ENCODE measurements at places on chromosomes 5 and 9.

DNA sequence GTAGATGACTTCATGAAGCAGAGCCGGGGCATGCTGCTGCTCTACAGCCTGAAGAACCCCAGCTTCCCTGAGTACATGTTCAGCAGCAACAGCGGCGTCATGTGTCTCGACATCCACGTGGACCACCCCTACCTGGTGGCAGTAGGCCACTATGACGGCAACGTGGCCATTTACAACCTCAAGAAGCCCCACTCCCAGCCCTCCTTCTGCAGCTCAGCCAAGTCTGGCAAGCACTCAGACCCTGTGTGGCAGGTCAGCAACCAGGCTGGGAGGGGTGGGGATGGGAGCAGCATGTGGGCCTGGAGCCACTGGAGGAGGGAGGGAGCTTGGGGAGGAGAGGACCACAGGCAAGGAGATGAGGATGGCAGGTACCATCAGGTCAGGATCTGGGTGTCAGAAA lies 16.2 kb downstream of the ENHO start:
- no peak for DNase-seq

- DNase-seq = no peak
These were observed 241.5 kb downstream of the PAPPA start for GRCh38 chr9:116394894-116395698.

DNA sequence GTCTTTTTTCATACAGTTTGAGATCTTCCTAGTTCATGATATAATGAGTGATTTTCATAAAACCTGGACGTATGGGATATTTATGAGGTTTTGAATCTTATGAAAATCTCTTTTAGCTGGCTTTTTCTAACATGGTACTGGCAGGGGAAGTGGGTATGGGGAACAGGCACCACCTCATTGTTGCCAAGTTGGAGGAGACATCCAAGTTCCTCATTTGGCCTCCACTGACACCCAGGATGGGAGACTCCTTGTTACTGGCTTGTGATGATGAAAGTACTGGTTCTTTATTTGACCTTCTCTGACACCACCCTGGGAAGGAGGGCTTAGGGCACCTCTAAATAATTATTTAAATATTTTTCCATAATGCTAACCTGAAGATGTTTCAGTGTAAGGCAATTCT lies 4.0 kb upstream of the TNPO1 start:
- DNase-seq = no peak

DNA sequence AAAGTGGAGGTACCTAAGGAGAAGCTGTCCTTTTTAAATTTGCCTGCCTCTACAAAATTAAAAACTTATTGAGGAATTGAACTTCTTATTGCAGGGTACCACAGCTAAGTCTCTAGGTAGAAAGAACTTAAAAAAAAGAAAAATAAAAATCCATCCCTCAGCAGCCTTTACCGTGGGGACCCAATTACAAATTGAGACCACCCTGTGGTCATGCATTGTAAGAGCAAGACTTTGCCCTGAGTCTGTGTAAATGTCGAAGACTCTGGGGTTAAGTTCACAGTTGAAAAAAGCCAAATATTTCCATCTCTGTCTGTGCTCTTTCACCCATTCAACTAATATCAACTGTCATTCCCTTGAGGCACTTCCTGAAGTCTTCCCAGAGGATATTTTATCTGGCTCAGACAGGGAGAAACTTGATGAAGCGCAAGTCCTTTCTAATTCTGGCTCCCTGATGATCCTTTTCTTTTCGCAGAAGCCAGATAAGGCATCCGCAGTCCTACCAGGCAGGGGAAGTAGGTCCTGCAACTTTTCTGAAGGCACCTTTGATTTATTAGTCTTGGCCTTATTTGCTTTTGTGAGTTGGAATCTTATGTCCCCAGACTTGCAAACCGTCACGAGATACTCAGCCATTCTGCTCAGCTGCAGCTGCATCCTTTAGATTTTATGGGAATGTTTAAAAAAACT lies 323.8 kb upstream of the WWC1 start:
- DNase-seq = no peak

- no peak for DNase-seq
These were observed 92.5 kb downstream of the FBXW11 start for GRCh38 chr5:171913987-171914273.

GRCh38 chr5:125295405-125295872 lies 549.0 kb upstream of the ZNF608 start:
- no peak for DNase-seq

GRCh38 chr5:93588352-93589151 lies 5.5 kb downstream of the NR2F1 start:
- no peak for DNase-seq

DNA sequence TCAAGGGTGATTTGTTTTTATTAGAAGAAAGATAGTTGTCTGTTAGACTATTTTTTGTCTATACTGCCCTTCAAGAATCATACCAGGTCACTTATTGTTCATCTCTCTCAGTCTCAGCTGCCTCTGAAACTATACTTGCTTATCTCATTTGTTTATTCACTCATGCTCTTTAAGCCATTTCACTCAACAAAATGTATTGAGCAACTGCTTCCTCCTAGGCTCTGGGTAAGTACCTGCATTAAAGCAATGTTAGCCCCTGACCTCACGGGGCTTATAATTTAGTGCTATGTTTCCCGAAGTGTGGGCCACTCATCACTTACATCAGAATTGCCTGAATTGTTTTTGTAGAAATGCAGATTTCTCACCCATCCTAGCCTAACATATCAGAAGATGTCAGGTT lies 100.9 kb downstream of the DPYSL3 start:
- no peak for DNase-seq

DNA sequence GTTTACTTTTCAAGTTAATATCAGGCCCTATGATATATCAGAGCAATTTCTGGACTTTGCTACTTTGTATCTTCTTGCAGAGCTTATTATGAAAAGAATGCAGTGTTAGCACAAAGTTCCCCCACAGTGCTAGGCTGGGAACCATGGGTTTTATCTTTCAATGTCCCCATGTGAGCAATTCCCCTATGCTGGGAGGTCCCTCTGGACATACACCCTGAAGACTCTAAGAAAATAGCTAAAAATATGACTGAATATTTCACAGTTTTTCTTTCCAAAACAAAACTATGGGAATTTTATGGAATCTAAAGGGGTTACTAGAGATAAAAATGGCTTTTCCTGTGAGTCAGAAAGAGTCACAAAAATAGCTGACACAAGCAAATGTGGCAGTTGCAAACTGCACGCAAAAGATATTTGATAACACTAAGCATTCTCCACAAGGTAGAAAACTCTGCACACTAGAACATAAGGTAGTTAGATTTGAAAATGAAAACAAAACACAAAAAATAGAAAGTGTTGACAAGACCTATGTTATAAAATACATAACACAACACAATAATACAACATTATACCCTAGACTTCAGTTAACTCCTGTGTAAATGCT lies 487.5 kb upstream of the GRIN3A start:
- DNase-seq = no peak

GRCh38 chr9:115855458-115856133 lies 298.0 kb upstream of the PAPPA start:
- no peak for DNase-seq

- DNase-seq = no peak
These were observed 36.6 kb upstream of the ITGA1 start for GRCh38 chr5:52751137-52751536.

DNA sequence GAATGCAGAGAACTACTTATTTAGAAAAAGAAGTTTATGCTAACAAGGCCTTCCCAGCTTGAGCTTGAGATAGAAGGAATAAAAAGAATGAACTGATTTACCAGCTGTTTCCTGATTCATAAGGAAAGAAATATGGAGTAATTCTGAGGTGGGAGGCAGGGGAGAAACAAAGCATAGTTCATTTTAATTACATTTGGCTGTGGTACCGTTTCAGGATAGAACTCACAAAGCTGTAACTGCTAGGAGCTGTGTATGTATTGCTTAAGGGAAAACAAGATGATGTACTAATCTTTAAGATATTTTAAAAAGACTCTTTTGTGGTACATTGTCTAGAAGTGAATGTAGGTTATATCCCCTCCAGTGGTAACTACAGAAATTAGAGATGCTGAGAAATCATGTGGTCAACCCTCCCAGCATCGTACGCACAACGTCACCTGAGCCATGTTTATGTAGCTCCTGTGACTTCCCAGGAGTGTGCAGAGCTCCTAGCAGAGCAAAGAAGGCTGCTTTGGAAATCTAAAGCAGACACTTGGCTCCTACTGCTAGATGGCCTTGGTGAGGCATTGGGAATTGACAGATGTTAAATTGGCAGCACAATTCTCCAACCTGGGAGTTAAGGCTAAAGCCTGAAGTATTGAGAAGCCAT lies 208.3 kb upstream of the VLDLR start:
- DNase-seq = no peak

DNA sequence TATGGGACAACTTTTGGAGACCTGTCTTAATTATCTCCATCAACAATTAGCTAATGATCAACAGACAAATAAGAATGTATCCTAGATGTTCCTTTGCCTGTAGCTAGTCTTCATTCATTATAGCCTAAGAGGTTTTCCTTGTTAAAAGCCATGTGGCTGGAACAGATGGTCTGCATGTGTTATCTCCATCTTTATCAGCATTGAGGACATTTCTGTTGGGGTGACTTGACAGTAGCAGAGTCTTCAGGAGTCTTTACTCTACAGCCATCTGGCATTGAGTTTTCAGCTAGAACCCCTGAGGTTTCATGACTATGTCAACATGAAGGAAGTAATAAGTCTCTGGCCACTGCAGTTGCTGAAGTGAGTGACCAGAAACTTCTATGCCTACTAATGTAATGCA lies 106.6 kb upstream of the TLE4 start:
- no peak for DNase-seq

GRCh38 chr5:48192-48591 lies 43.8 kb upstream of the PLEKHG4B start:
- DNase-seq = no peak

- DNase-seq = no peak
These were observed 1413.1 kb upstream of the CDH6 start for GRCh38 chr5:29780401-29780800.

DNA sequence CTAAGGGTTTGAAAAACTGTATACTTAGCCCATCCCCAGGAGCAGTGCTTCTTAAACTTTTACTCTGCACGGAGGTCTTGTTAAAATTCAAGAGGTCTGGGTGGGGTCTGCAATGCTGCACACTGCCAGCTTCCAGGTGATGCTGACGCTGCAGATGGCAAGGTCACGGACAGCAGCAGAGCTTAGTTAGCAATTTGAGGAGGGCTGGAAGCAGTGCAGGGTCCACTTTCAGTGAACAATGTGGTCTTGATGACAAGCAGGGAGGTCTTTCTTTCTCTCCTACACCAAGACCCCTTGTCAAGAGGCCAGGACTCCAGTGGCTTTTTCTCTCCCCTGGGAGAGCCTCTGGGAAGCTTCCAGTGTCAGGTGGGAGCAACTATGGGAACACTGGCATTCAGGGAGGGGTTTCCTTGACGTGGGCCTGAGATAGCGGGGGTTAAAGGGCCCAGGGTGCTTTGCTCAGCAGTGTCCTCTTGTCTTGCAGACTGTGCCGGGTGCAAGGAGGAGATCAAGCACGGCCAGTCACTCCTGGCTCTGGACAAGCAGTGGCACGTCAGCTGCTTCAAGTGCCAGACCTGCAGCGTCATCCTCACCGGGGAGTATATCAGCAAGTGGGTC lies 65.0 kb upstream of the AFAP1L1 start:
- no peak for DNase-seq

GRCh38 chr5:43839218-43839617 lies 236.2 kb downstream of the NNT start:
- DNase-seq = no peak

DNA sequence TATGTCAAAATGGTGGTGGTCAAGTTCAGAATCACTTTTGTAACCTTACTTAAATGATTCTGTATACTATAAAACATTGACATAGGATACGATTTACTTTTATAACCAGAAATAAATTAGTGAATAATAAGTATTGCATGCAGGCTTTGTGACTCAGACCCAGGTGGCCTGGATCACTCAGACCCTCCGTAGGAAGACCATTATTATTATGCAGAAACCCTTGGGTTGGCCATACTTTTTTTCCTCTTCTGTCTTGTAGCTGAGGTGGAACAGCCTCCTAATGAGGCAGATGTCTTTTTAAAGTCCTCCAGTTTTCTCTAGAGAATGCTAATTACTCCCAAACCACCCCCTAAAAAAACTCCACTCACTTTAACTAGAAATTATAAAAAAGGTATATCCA lies 121.9 kb downstream of the LPAR1 start:
- no peak for DNase-seq

GRCh38 chr9:113542006-113542405 lies 78.5 kb downstream of the RGS3 start:
- DNase-seq = no peak

- no peak for DNase-seq
These were observed 12.4 kb upstream of the NFIB start for GRCh38 chr9:14326264-14326826.

GRCh38 chr5:63131626-63132285 lies 553.1 kb downstream of the LRRC70 start:
- no peak for DNase-seq

DNA sequence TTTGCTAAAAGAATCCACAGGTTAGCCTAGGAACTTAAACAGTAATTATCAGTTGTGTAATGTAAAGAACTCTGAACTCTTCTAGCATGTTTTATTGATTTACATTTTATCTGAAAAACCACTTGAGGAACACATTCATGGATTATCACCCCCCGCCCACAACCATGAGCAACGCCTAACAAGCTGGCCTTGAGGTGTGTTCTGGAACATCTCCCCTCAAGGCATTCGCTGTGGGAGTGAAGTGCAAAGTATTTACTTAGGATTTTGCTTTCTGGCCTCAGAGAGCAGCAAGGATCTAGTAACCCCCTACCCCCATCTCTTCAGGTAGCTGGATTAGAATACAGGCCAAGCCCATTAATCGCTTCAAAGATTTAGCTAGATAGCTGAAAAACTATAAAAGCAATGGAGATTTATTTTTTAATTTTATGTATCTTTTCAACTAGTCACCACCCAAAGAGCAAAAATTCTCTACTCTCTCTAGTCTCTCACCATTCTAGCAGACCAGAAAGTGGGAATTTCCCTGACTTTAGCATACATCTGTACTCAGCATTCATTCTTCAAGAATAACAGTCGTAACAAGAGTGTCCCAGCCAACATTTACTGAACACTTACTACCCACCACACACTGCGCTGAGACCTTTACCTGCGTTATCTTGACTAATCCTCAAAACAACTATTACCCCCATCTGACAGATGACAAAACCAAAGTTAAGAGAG lies 37.2 kb downstream of the DDX31 start:
- no peak for DNase-seq

DNA sequence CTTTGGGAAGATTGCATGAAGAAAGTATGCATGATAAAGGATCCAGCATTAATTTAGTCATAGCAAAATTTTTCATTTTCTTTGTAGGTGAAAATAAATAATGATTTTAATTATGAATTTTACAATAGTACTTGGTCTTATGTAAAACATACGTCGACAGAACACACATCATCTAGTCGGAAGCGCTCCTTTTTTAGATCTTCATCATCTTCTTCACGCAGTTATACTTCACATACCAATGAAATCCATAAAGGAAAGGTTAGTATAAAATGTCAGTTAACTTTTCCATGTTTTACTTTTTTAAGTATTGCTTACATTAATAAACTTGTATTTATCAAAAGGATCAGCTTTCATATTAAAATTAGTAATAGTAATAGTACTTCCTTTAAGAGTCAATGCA lies 35.8 kb downstream of the C7 start:
- no peak for DNase-seq

GRCh38 chr5:17805227-17805825 lies 171.1 kb downstream of the TAF11L14 start:
- no peak for DNase-seq

Data from stimulated activated CD4-positive, alpha-beta T cell treated with anti-CD3 and anti-CD28 coated beads, Interleukin-1b, Interleukin-23, amount 100 ng/mL, for 1 hour (primary cell).